ENCODE measurements at places on chromosomes 11 and 22. TPM values are rescaled to one million over a fixed set of nuclear protein-coding genes. Genes with fewer than 3 reads are reported as not detected.

GAL3ST1 gene
- total RNA-seq: not detected

FXYD2 gene
- 2.1 TPM for total RNA-seq

DNA sequence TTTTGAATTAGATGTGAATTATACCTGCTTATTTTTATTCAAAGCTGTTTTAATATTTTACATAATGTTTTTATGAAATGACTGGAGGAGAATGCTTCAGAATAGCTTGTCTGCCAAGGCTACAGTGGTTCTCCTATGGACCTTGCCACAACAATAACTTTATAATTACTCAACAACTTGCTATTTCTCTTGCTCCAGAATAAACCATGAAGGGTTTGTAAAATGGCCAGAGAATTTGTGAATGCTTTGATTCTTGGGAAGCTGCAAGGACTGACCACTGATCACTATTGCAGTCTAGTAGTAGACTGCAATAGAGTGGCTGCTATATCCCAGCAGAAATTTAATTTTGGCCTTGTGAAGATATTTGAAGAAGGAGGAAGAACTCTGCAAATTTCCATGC lies 199.7 kb downstream of the FAT3 start:
- H3K4me1 ChIP-seq: no peaks in the 10 kb centered on the region
- no peaks in the 10 kb centered on the region for H3K27me3 ChIP-seq
- no peak overlapping the region for H3K4me3 ChIP-seq
- H3K36me3 ChIP-seq: no peaks in the 10 kb centered on the region
- DNase-seq: no peak

DNA sequence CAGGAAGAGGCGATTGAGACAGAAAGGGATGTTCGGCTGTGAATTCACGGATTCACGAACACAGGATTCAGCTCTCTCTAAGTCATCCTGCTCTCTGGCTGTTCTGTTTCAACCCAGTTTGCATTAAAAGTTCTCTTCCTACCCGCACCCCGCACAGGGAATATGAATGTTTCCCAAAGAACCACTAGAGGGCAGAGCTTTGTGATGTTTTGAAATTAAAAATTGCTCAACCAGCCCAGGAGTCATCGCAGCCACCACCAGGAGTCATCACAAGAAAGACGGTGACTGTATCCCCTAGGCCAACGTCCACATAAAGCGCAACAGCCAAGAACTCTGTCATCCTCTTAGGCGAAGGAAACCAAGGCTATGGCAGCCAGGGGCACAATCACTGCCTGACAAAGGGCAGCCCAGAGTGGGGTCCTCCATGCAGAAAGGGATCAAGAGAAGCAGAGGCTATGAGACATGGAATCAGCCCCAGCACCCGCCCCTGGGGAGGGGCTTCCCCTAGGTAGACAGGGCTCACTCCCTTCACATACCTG lies 122.4 kb downstream of the WT1 start:
- no peak overlapping the region for H3K27ac ChIP-seq
- no peaks in the 10 kb centered on the region for H3K4me1 ChIP-seq
- no peaks in the 10 kb centered on the region for H3K27me3 ChIP-seq
- no peak overlapping the region for H3K4me3 ChIP-seq

DNA sequence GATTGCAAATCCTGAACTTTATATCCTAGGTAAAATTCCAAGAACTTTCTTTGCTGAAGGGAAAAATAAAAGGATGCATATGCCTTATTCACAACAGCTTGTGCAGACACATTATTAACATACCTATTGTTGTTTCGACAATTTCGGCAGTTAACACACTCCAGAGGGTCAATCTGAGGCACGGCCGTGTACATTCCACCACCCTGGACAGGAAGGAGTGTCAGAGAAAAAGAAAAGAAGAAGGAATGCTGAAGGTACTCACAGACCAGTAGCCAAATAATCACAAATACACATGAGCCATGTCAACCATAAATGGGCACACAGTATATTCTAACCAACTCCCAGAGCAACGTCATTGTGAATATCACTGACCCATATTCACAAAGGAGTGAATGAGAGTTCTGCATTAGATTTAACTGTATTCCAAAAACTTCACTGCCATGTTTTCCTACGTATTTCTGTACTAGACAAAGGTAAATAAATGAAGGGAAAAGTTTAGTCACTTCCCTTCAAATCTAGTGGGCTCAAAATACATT lies 32.4 kb downstream of the VSIG10L2 start:
- H3K27ac ChIP-seq: no peak overlapping the region
- H3K4me1 ChIP-seq: no peaks in the 10 kb centered on the region
- H3K36me3 ChIP-seq: no peaks in the 10 kb centered on the region
- no peak overlapping the region for H3K4me3 ChIP-seq
- DNase-seq: no peak

DNA sequence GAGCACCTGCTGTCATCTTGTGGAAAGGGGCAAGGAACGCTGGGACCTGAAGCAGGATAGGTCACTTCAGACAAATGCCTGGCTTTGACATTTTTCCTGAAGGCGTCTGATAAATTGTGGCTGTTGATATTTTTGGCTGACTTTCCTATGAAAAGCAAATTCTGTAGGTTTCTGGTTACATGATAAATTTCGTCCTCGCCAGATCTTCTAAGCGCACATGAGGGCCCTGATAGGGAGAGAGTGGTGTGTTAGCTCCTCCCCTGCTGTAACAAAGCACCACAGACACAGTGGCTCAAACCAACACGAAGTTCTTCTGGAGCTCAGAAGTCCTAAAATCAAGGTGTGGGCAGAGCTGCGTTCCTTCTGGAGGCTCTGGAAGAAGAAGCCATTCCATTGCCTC lies 19.6 kb downstream of the APOL4 start:
- no peak overlapping the region for H3K4me3 ChIP-seq
- peaks cover 7% of the 10 kb centered on the region for H3K4me1 ChIP-seq
- peaks cover 2% of the 10 kb centered on the region for H3K27me3 ChIP-seq
- no peak overlapping the region for H3K27ac ChIP-seq
- H3K36me3 ChIP-seq: no peaks in the 10 kb centered on the region

All from CD4-positive, alpha-beta T cell (primary cell).